ENCODE measurements at places on chromosomes 6 and 20. TPM values are rescaled to one million over a fixed set of nuclear protein-coding genes. Genes with fewer than 3 reads are reported as not detected.

- DNase-seq: no peak
Measured at GRCh38 chr20:35985806-35986205, 17.4 kb downstream of the CNBD2 start.

OR2H1 gene
- total RNA-seq: not detected

DNA sequence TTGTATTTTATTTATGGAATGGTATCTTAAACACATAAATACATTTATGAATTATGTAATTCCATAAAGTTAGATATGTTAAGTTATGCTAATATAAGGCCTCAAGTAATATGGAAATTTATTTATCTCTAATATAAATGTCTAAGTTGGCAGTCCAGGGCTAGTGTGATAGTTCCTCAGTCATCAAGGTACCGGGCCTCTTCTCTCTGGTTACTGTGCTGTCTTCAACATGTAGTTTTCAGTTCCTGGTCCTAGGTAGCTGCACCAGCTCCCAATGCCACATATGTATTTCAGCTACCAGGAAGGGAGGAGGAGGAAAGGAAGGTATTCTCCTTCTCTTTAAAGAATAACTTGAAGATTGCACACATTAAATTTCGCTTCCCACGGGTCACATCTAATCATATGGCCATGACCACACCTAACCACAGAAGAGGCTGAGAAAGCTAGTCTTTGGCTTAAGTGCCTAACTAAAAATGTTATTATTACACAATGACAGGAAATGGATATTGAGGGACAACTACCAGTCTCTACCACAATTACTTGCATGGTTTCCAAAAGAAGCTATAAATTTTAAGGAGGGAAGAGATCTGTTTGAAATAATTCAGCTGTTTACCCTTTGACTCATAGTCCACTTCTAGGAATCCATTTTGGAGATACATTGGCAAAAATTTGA lies 68.6 kb downstream of the BCKDHB start:
- DNase-seq: no peak

ZNF165 gene
- total RNA-seq: 0.33 TPM

- no peak for DNase-seq
Measured at GRCh38 chr6:16539086-16539931, 222.0 kb downstream of the ATXN1 start.

- DNase-seq: no peak
Measured at GRCh38 chr6:32075781-32076180, 33.4 kb downstream of the TNXB start.

CCN6 gene
- total RNA-seq: not detected

DNA sequence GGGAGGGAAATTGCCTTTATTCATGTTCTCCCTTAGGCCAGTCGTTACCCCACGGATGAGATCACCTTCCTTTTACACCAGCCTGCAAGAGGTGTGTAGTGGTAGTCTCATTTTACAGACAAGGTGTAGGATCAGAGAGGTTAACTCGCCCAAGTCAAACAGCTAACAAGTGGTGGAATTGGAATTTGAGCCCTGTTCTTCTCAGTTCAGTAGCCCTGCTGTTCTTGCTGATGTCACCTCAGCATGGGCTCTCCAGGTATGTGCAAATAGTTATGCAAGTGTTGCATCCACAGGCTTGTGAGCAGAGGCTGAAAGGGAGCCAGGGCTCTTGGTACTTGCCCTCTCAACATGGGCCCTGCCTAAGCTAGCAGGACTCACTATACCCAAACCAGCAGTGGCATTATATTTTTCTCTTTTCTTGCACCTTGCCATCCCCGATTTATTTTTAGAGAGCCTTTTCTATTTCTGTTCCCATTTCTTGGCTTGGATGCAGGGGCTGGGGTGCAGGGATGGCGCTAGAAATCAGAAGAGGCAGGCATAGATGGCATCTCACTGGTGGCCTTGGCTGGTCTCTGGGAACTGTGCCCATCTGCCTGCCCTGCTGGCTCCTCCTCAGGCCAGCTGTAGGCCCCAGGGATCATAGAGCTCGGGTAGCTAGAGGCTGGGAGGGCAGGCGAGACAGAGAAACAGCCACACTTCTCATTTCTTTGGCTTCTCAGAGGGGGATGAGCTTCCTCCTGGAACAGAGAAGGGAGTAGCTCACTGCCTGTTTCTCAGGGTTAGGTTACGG lies 18.2 kb downstream of the PPARD start:
- DNase-seq: no peak

GRCh38 chr6:33126101-33126714 lies 50.4 kb downstream of the HLA-DPB1 start:
- no peak for DNase-seq

MROH8 gene
- 0.28 TPM for total RNA-seq

- DNase-seq: no peak
Measured at GRCh38 chr6:87573307-87574024, 16.3 kb downstream of the RARS2 start.

TAGAP gene
- not detected for total RNA-seq
